ENCODE measurements at places on chromosomes 5 and 9.
A peak's percentile ranks its signal among the peaks of the same experiment; 100 is the strongest.

DNA sequence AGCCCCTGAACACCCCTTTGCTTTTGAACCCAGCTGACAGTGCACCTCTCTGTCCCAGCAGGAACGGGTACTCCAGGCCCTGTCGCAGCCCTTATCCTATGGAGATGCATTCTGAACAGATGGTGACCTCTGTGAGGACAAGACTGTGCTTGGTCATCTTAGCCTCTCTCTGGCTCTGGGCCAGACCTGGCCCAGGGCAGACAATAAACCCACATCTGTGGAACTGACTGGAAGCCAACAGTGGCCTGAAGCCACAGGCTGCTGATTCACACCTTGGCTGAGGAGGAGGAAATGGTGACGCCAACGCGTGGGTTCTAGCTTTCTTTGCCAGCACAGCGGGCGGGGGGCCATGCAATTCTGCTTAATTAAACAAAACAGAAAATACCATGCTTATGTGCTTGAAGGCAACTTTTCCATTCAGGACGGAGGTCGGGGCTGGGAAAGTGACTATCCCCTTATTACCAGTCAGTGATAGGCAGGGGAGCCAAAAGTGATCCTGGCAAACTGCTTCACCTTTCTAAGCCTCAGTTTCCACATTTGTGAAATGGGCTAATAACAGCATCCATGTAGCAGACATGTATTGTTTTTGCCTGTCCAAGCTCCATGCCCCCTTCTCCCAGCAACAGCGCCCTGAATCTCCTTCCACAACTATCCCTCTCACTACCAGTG is 10.8 kb downstream of the SH3PXD2B start:
- DNase-seq: peak; percentile 42

DNA sequence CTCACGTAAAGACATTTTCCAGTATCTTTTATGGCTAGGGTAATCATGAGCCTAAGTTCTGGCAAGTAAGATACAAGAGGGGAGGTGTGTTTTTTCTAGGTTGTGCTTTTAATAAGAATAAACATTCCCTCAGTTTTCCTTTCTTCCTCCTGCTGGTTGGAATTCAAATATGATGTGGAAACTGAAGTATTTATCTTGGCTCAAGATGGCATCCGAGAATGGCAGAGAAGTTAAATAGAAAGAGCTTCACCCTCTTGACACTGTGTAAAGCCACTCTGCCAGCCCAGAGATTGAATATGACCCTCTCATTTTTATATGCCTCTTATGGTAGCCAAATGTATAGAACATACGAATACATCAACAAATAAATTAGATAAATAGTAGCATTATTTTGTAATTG is 438.4 kb downstream of the ISL1 start:
- no peak for DNase-seq

- DNase-seq: peak; percentile 44
These were observed 26.9 kb upstream of the ADAM19 start for GRCh38 chr5:157602505-157602904.

DNA sequence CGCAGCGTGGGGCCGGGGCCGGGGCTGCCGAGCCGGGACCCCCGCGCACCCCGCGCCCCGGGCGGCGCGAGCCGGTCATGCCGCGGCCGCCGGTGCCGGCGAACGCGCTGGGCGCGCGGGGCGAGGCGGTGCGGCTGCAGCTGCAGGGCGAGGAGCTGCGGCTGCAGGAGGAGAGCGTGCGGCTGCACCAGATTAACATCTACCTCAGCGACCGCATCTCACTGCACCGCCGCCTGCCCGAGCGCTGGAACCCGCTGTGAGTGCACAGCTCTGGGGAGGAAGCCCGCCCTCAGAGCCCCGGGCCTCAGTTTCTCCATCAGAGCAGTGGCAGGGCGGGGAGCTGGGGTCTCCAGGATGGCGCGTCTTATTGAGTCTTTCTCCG is 335 bp downstream of the GALNT12 start:
- peak; percentile 14 for DNase-seq

GRCh38 chr5:39631958-39632357 is 207.2 kb upstream of the DAB2 start:
- DNase-seq: no peak

DNA sequence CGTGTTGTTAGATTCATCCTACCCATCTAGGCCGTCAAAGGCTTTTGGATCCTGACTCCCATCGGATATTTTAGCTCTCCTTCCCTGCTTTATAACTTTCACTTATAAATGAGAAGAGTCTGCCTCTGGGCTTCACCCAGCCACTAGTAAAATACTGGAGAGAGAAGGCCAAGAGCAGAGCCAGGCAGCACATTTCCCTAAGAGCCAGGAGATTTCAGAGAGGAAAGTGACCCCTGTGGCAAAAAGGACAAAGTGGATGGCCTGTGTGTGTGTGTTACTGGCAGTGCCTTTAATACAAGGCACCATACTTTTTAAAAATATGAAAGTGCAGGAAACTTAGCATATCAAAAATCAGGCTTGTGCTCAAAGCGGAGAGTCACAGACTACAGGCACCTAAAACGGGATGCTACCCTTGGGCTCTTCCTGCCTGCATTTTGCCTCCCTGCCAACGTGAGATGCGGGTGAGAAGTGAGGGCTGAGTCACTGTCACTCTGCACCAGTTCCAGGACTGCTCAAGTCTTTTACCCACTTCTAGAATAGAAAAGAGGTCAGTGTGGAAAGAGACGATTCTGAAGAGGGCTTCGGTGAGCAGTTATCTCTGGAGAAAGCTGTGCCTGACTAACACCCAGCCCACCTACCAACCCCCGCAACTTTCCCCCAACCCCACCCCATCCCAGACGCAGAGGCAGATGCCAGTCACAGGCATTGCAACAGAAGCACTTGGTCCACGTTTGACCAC is 15.9 kb downstream of the NFIL3 start:
- no peak for DNase-seq

- DNase-seq: no peak
These were observed 20.8 kb downstream of the KYAT1 start for GRCh38 chr9:128860937-128861336.

DNA sequence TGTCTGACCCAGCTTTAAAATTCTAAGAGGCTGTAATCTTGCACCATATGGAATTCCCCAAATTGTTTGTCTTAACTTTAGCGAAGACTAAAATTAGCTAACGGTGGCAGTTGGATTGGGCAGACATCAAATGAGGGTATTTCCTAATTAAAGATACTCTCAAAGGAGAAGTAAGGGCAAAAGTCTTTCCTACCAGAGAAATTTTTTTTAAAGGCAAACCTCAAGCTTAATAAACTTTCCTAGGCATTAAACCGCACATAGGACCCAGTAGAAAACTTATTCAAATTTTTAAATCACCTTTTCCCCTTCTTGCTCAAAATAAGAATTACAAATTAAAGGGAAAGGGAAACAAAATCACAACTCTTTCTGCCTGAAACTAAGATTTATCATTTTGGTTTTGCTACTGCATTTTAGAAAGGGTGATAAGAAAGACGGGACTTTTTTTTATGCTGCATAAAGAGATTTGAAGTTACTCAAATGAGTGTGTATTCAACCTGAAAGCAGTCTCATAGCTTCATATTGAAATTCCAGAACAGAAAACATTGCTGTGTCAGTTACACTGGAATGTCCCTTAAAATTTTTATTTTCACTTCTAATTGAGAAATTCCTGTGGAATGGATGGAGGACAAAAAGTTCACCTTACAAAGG is 189.1 kb upstream of the PTGER4 start:
- DNase-seq: no peak

- no peak for DNase-seq
These were observed 527.2 kb downstream of the KCTD16 start for GRCh38 chr5:144697847-144698262.

- DNase-seq: no peak
These were observed 1249.5 kb upstream of the CDH18 start for GRCh38 chr5:21237461-21237860.

DNA sequence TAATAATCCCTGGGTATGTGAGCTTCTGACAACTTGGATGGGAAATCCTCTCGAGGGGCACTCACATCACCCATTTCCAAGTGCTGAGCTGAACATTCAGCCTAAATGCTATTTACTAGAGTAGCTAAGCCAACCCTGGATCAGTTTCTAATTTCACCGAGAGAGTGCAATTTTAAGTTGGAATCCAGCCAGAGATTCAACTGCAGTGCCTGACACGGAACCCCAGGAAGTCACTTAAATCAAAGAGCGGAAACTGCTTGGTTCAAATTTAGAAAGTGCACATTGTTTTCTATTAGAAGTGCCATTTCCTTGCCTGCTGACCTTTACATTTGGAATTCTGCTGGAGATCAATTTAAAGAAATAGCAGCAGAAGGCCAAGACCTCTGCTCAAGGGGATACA is 8.8 kb downstream of the SPRY4 start:
- DNase-seq: peak; percentile 21

- DNase-seq: no peak
These were observed 381.4 kb downstream of the ACTL7B start for GRCh38 chr9:108474356-108474755.

DNA sequence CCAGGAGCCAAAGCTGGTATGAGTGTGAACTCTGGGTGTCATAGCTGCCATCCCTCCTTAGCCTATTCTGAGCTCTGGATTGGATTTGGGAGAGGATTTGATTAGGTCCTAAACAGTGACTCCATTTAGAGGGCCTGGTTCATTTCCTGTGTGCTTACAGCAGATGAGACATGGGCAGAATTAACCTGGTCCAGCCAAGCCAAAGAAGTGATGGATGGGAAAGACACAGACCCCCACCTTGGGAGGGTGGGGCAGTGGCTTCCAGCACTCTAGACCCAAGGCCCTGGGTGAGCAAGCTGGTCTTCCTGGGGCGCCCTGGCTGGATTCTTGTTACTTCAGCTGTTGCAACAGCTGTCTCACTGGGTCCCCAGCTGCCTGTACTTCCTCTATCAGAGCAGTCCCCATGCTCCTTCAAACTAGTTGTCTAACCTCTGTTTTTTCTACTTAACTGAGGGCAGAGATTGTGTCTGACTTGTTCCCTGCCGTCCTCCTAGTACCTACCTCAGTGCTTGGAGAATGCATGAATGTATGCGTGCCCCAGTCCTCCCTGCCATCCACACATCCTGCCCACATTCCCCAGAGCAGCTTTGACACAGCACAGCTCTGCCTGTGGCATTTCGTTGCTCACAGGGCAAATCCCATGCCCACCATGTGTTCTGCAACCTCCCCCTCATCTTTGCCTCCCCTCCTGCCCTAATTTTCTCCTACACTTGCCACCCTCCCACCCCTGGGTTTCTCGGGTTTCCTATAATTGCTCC is 115.9 kb downstream of the RGS3 start:
- peak; percentile 54 for DNase-seq

DNA sequence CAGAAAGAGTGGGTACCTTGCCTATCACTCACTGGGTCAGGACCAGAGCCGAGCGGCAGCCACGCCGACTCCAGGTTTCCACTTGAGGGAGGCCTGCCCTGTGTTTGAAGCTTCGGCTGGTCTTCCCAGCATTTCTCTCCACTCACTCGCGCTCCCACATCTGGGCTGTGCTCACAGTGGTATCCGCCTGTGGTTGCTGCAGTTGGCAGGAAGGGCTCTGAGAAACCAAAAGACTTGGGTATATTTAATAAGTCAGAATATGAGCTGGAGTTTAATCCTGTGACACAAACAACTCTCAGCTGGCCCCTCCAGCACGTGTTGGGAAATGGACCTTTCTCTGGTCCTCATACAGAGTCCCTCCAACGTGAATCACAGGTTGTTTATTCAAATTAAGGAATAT is 70.9 kb downstream of the SPRY4 start:
- DNase-seq: no peak

- DNase-seq: no peak
These were observed 10.9 kb upstream of the MRPS30 start for GRCh38 chr5:44797841-44798240.

- no peak for DNase-seq
These were observed 517.0 kb downstream of the GADD45G start for GRCh38 chr9:90121762-90122161.

GRCh38 chr9:14211564-14211963 is 102.4 kb downstream of the NFIB start:
- no peak for DNase-seq

- peak; percentile 33 for DNase-seq
These were observed 287.3 kb downstream of the EBF1 start for GRCh38 chr5:158812408-158812807.

DNA sequence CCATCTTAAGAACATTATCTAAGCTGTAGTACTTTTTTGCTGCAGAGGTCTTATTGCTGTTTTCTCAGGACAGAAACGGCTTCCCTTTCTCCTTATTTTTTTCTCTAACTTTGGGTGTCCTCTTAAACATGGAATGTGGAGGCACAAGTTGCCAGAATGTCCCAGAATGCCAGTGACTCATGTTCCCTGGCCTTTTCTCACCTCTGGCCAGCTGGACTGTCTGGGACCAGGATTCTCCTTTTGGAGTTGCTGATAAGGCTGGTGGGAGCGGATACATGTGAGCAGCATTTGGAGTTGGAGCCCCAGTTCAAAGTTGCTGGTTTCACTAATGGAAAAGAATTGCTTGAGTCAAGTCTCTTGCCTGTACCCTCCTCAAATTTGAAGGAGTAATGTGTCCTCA is 112.8 kb downstream of the ARHGAP26 start:
- no peak for DNase-seq

GRCh38 chr5:161396171-161396570 is 150.4 kb downstream of the GABRB2 start:
- no peak for DNase-seq

DNA sequence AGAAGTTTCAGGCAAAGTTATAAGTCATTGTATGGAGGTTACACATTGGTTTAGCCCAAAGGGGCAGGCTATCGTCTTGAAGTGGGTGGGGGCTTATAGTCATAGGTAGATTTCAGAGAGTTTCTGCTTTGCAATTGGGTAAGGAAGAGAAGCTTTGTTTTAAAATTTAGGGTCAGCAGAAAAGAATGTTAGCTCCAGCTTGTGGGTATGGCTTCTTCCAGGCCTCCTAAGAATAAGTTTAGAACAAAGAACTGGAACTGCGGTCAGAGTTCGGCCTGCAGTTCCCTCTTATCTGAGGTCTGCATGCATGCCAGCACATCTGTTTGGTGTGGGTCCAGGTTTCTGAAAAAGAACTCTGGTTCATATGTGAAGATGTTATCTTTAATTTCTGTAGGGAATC is 96.1 kb downstream of the CYFIP2 start:
- no peak for DNase-seq

GRCh38 chr9:129962889-129963703 is 79.9 kb downstream of the FNBP1 start:
- peak; percentile 84 for DNase-seq

DNA sequence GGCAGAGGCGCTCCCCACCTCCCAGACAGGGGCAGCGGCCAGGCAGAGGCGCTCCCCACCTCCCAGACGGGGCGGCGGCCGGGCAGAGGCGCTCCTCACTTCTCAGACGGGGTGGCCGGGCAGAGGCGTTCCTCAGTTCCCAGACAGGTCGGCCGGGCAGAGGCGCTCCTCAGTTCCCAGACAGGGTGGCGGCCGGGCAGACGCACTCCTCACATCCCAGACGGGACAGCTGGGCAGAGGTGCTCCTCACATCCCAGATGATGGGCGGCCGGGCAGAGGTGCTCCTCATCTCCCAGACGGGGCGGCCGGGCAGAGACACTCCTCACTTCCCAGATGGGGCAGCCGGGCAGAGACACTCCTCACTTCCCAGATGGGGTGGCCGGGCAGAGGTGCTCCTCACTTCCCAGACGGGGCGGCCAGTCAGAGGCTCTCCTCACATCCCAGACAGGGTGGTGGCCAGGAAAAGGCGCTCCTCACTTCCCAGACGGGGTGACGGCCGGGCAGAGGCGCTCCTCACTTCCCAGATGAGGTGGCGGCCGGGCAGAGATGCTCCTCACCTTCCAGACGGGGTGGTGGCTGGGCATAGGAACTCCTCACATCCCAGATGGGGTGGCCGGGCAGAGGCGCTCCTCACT is 75.1 kb downstream of the CARTPT start:
- DNase-seq: no peak

GRCh38 chr5:9621379-9621903 is 8.7 kb downstream of the TAS2R1 start:
- DNase-seq: no peak

- no peak for DNase-seq
These were observed 4.4 kb downstream of the PHF2 start for GRCh38 chr9:93580654-93581380.

GRCh38 chr9:129720865-129721545 is 31.8 kb downstream of the PTGES start:
- DNase-seq: no peak
